ENCODE measurements at places on chromosomes 12 and 14.

- no peak for DNase-seq
These were observed 363.2 kb downstream of the GALC start for GRCh38 chr14:87629788-87630187.

GRCh38 chr12:25384038-25384892, 133.5 kb upstream of the KRAS start:
- DNase-seq: no peak

- no peak for DNase-seq
These were observed 120.6 kb downstream of the PRICKLE1 start for GRCh38 chr12:42468921-42469320.

DNA sequence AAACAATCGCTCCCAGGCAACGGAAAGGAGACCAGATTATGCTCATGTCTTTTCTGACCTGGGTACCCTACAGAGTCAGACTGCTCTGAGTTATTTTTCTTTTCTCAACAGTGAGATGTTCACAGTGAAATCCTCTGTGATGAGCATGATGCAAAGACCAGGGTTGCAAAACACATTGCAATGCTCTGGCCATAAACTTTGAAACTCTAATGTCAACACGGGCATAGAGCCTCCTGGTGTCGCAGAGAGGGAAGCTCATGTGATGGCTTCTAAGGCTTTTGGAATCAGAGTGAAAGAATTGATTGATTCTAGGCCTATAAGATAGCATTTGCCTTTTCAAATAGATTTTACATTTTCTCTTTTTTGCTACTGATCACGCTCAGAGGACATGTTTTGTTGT, 193.4 kb downstream of the RASSF9 start:
- DNase-seq: no peak

DNA sequence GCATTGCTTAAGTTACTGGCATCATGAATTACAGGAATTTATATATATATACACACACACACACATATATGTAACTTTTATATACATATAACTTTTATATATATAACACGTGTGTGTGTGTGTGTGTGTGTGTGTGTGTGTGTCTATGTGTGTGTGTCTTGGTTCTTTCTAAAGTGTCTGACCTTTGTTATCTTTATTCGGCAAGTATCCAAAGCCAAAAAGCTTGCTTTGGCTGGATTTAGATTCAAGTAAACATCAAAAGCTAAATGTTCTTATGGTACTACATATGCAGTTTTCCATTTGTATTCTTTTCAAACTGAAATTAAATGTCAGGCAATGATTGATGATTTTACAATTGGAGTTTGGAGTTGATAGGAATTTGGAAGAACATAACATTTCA, 69.9 kb downstream of the SLC16A7 start:
- no peak for DNase-seq

GRCh38 chr12:131287938-131288764, 334.4 kb downstream of the ADGRD1 start:
- no peak for DNase-seq

- DNase-seq: no peak
These were observed 52.7 kb downstream of the CCDC92 start for GRCh38 chr12:123919980-123920360.

- DNase-seq: no peak
These were observed 22.3 kb downstream of the PLEKHG3 start for GRCh38 chr14:64726585-64726890.

DNA sequence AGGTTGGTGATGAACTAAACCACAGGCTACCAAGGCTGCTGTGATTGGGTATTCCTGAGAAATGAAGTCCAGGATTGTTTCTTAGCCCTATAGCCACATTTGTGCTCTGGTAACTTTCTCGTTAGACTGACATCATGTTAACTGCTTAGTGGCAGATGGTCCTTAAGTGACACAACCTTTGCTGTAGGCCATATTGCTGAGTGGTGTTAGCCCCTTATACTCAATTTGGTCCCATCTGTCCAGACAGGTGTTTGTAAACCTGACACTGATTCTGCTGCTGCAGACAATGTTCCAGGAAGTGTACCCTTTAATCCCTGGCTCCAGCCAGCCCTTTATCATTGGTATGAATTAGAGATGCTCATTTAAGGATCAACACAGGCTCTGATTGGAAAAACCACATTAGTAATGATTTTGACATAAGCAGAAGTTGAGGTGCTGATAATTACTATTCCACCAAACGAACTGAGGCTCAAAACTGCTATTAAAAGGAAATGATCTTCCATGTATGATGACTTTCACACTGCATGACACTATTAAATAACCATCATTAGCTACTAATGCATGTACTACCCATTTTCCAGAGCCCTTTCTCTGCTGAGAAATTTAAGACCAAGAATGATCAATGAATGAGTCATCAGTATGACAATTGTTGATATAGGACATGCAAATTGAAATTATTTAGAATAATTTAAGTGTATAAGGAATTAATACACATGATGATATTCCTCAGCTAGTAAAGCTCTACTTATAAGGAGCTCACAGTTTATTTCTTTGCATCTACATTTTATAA, 3.6 kb upstream of the SSTR1 start:
- no peak for DNase-seq

DNA sequence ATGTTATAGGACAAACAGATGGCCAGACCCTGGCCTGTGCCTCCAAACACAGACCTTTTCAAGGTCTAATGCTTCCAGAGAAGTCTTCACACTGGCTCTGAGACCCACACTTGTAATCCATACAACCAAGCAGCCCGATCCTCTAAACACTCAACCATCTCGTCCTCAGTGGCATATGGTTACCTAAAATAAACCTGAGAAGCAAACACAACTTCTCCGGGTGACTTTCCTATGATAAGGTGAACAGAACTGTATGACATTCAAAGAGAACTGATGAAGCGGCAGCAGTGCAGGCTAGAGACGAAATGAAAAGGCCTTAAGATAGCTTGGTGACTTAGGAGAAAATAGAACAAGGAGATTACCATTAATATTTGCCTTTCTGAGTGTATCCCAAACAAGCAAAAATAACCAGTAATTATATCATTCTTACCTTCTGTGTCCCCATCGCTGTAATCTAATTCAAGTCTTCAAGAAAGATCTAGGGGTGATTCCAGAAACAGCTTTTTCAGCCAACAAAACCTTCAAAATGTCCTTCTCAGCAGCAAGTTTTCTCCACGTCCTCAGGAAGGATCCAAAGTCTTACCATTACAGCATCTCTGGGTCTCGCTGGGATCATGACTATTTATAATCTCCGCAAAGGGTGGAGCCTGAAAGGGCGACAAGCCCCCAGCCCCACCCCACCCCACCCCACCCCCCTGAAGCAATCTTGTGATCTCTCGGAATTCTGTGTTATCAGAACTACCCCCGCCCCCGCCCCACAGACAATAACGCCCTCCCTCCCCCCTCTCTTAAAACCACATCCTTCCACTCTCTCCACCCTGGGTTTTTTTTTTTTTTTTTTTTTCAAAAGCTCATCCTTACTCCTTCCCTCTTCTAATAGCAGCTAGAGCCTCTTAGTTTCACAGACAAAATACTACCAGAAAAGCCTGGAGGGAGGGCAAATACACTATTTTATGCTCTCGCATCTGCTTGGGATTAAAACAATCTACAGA, at the start of gene SLC2A3:
Gene SLC2A3 (minus strand): TSS at position 598 of the 992 bp plus-strand sequence. CDS start 153 bp downstream, at position 445.
- DNase-seq: peak; percentile 54

- no peak for DNase-seq
These were observed 32.1 kb downstream of the PRMT8 start for GRCh38 chr12:3523058-3523457.

- DNase-seq: no peak
These were observed 111.6 kb downstream of the RIN3 start for GRCh38 chr14:92625213-92625612.

DNA sequence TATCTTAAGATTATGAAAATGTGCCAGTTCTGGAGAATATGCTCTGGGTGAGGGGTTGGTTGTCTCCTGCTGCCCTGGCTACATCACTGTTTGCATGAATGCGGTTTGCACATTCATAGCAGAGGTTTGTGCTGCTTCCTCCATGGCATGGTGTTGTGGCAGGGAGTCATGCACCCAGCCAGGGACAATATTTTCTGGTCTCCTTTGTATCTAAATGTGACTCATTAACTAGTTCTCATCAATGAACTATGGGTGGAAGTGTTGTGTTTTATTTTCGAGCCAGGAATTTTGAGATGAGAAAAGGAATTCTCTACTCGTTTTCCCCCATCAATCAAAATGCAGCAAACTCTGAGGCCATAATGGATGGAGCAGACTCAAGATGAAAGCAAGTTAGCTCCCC, 527.3 kb downstream of the SNAPC1 start:
- no peak for DNase-seq

- no peak for DNase-seq
These were observed 110.0 kb upstream of the C14orf180 start for GRCh38 chr14:104469591-104469990.

GRCh38 chr12:53982648-53983567, 2.0 kb upstream of the HOXC10 start:
- no peak for DNase-seq

DNA sequence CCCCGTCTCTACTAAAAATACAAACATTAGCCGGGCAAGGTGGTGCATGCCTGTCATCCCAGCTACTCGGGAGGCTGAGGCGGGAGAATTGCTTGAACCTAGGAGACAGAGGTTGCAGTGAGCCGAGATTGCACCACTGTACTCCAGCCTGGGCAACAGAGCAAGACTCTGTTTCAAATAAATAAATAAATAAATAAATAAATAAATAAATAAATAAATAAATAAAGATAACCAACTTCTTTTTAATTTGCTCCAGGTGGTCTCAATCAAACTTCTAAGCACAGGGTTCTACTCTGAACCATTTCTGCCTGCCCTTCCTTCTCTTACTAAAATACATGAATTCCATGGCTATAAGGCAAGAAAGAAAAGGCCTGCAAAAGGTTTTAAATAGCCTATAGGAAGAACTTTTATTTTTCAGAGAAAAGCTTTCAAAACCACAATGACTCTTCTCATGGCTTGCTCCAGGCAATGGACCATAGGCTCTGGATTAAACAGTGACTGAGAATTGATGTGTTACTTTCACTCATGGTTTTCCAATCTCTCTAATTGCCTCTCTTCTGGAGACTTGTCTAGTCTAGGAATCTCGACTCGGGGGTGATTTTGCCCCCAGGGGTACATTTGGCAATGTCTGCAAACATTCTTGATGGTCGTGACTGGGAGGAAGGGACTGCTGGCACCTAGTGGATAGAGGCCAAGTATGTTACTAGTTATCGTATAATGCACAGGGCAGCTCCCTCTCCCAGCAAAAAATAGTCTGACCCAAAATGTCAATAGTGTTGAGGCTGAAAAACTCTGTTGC, 14.4 kb downstream of the IGF1 start:
- no peak for DNase-seq

DNA sequence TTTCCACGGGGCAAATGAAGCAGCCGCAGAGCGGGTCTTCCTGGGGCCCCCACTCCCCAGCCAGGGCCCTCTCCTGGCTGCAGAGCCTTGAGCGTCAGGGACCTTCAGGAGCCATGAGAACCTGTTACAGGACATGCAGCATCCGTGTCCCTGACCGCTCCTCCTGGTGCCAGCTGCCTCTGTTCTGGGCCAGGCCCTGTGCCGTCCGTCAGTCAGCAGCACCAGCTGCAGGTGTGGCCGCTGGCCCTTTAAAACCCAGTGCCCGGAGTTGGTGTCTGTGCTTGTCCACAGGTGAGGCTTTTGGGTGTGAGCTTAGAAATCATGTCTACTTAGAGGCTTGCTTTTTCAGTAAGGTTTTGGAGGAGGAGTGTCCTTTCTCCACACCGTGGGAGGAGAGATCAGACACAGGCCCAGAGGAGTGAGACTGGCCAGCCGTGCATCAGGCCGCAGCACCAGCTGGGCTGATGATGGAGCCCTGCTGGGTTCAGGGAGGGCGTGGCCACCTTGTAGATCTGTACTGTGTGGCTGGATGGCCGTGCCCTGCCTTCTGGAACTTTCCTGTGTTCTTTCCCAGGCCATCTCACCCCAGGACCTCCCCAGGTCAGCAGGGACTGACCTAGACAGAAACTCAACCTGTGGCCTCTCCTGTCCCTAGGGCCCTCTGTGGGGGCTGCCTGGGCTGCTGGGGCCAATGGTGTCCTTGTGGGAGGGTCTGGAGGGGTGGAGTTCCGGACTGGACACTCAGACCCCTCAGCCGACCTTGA, 27.1 kb downstream of the AACS start:
- no peak for DNase-seq

DNA sequence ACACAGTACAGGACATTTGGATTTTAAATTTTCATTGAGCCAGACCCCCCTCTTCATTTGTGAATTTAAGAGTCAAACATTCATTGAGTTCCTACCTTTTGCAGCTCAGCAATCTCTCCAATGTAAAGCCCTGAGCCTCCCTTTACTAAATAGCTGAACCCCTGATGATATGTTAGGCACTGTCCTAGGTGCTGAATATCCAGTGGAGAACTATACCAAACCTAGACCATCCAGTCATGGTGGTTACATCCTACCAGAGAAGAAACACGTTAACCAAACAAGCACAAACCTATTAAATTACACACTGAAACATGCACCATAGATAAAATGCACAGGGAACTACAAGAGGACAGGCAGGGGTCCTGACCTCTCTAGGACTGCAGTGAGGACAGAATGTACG, 1585.3 kb upstream of the TMEM132C start:
- DNase-seq: no peak

GRCh38 chr12:82805812-82806497, 119.2 kb downstream of the TMTC2 start:
- no peak for DNase-seq

GRCh38 chr12:123139926-123140675, 10.8 kb downstream of the PITPNM2 start:
- DNase-seq: no peak

- DNase-seq: no peak
These were observed 21.0 kb upstream of the PLEKHG3 start for GRCh38 chr14:64683264-64683663.

DNA sequence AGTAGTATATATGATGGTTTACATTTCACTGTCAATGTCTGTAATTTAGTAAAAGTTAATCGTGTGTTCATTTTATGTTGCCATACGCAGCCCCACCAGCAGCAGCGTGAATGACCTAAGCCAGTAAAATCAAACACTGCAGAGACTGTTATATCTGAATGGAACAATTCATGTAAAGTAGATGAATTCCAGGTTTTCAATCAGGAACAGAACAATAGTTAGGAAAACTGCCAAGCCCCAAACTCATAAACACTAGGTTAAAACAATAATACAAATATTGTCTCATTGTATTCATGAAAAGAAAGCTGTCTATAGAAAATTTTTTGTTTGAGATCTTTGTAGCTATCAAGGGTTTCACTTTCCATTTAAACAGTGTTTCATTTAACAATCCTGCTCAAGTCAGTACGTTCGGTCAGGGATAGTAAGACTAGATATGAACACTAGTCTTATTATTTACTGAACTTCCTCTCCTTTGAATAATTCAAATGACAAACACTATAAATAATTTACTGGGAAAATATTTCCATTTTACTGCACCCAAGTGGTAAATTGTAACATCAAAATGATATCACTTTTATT, 256.8 kb upstream of the FLRT2 start:
- DNase-seq: no peak

DNA sequence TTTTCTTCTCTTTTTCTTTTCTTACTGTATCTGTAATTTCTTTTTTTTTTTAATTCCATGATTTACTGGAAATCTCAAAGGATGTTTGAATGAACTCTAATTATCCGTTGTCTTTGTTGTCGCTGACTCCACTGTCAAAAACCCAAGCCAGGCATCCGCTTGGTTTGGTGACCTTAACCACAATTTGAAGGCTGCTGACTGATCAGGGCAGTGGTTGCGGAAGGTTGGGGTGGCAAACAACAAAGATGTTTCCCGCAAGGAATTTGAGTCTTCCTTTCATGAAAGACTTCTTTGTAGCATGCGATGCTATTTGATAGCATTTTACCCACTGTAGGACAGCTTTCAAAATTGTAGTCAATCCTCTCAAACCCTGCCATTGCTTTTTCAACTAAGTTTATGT, 1013.8 kb downstream of the DIO2 start:
- DNase-seq: no peak

GRCh38 chr12:6384499-6385436, 806 bp downstream of the LTBR start:
- no peak for DNase-seq
